ENCODE measurements at places on chromosomes 2 and 18.

GRCh38 chr2:145410086-145410485 lies 890.2 kb upstream of the ZEB2 start:
- DNase-seq = no peak

DNA sequence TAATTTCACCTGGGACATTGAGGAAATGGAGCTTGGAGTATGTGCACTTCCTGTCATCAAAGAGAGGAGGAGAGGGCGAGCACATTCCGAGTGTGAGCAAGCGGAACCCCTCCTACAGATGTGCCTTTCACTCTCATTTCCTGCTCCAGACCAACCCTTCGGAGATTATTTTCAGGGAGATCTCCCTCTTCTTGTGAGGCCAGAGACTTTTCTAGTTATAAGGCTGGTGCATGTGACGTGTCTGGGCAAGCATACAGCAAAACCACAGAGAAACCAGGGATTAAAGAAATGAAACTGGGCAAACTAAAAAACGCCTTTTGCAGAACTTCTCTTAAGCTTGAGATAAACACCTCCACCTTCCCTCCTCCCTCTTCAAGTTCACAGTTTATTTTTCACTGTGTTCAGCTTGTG lies 409.2 kb upstream of the TCF4 start:
- DNase-seq = no peak

DNA sequence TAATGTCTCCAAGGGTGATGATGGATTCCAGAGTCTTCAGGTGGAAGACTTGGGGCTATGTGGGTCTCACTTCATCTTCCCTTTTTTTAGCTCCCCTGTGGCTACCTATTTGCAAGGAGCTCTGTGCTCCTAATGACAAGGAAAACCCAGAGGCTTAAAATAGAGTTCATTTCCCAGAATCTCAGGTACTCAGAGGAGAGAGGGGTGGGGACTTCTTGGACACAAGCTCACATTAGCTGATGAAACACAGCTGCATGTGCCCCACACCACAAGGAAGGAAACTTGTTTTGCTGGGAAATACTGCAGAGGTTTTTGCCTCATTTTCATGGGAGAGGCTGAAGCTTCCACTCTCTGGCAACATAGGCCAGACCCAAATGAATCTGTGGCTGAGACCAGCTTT lies 138.6 kb upstream of the SLC1A4 start:
- no peak for DNase-seq

DNA sequence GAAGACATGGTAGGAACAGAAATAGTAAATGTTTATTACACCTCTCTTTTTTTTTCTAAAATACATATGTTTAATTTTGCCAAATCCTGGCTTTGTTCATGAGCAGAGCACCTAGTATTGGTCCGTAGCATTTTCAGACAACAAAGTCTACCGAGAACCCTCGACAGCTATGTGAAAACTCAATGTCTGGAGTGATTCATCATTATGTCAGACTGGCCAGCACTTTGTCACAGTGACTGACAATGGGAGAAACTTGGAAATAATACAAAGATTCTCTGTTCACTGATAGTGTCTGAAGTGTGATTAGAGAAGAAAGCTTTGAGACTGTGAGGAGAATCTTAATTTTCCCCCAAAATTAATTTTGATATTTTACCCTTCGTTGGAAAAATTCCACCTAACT lies 143.0 kb downstream of the HNMT start:
- DNase-seq = no peak

DNA sequence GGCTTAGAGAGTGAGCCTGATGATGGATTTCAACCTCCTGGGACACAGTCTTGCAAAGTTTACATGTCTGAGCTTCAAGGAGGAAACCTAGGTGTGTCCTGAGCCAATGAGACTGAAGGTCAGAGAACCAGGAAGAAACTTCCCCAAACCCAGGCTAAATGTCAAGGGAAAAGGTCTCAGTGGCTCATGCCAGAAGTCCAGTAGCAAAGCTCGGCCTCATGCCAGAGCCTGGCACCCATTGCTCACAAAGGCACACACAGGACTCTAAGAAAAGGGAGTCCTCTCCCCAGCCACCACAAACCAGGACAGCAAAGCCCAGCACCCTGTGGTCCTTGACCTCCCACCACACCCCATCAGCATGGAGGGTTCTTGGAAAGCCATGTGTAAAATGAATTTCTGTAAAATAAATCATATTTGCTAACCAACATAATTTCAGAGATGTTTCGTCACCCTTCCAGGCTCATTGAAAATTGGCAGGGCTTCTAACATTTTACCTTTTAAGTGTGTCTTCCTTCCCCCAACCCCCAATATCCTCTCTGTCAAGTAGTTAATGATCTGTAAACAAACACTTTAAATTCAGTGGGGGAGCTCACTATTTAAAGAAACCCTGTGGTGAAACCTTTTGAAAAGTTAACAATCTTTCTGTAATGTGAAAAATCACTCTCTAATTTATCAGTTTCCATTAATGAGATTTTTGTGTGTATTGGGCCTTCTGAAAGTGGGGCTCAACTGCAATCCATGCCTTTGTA lies 77.1 kb downstream of the BCL11A start:
- DNase-seq = no peak

DNA sequence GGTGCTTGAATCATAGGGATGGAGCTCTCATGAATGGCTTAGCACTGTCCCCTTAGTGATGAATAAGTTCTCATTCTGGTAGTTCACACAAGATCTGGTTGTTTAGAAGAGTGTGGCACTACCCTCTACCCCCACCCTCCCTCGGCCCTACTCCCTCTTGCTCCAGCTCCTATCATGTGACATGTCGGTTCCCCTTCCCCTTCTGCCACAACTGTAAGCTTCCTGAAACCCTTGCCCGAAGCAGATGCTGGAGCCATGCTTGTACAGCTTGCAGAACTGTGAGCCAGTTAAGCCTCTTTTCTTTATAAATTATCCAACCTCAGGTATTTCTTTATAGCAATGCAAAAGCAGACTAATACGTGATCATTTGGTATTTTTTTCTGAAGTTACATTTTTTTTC lies 1012.6 kb downstream of the BCL11A start:
- DNase-seq = no peak

- DNase-seq = no peak
Observed at GRCh38 chr18:26089293-26090129, 902 bp downstream of the SS18 start.

- no peak for DNase-seq
Observed at GRCh38 chr2:138515092-138515491, 13.5 kb downstream of the SPOPL start.

GRCh38 chr2:46146866-46147502 lies 150.2 kb upstream of the EPAS1 start:
- DNase-seq = no peak

GRCh38 chr18:45505497-45506206 lies 109.6 kb upstream of the SLC14A2 start:
- no peak for DNase-seq

DNA sequence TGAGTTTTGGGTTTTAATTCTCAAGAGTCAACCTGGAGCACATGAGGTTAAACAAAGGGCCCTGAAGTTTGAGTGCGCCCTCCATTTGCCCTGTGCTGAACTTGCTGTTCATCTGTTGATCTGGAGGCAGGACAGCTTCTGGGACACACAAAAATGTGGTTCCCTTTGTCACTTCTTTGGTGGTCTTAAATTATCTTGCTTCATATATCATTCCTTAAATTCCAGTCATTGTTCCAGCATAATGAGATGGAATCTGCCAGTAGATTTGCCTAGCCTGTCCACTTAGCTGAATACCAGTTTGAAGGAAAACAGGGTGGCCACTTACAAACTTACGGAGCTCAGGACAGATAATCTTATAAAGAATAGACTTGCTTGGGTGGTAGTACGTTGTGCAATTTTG lies 916 bp downstream of the CETN1 start:
- DNase-seq = no peak

DNA sequence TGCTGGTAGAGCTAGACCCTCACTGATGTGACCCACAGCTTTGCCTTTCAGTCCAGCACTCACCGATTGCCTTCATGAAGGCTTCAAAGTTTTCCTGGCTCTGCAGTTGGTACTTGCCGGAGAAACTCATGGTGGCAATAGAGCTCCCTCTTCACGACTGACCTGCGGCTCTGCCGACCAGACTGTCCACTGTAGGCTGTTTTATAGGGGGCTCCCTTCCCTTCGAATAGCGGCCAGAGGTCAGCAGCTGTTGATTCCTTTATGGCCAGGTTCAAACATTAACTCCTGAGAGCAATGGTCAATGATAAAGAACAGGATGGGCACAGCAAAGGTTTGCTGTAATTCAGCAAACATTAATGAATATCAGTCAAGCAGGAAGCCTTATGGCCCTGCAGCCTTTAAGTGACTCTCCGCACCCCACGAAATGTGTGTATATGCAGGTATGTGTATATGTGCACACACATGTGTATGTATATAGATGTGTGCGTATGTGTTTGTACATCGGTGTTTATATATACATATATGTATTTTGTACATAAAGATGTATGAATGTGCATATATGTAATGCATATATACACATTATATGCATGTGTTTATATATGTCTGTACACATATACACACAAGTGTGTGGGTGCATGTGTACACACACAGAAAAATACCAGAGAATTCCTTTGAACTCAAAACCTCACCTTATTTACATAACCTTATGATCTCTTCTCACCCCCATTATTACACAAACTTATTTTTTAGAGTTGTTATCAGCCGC lies at the start of gene FABP1:
Gene FABP1 (minus strand): TSS at position 175 of the 766 bp plus-strand sequence. CDS start 45 bp downstream, at position 130.
- no peak for DNase-seq

DNA sequence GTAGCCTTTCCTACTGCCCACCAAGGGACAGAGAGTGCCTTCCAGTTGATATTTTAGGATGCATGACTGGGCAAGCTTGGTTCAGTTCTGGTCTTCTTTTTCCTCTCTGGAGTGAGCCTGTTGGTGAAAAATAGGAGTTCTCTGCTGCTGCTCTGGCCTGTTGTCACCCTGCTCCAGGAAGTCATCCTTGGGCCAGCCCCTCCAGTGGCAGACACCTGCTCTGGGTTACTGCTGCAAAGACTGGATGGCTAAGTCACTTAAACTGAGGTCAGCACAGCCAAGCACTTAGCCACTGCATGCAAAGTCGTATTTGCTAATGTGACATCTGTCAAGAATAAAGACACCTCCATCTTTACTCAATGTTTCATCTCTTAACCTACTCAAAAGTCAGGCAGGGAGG lies 219.6 kb upstream of the ID2 start:
- no peak for DNase-seq

Measured in stimulated activated CD4-positive, alpha-beta T cell treated with anti-CD3 and anti-CD28 coated beads, Interleukin-1b, Interleukin-23, amount 100 ng/mL, for 48 hours (primary cell).